ENCODE measurements at places on chromosomes 2 and 18.

DNA sequence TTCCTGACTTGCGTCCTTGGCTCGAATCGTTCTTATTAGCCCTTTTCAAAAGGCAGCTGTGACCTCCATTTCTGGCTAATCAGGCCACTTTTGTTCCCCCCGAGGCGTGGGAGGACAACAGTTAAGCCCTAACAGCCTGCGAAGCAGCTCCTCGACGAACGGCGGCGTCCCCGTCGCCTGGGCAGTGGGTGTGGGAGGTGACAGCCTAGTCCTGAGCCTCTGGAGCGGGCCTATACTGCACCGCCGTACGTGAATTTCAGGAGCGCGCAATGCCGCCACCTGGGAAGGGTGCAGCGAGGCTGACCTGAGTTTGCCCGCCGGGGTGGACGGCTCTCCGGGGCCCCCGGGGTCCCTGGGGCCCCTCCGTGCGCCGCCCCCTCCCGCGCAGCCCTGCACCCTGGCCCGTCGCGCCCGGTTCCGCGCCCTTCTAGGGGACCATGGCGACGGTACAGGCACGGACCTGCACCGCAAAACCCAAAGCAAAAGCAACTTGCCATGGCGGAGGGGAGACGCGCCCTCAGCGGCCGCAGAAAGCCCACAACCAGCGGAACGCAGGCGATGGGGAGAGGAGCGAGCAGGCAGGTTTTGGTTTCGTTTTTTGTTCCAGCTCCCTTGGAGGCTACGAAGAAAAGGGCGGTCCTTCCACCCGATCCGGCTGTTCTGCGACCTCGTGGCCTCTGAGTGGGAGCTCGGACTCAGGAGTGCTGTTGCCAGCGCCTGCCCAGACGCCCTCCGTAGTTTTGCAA lies at the start of gene RBM43:
RBM43 (minus strand) TSS at position 633 of the 746 bp plus-strand sequence; CDS start at position 497, 136 bp downstream.
- peak; percentile 77 for DNase-seq

DNA sequence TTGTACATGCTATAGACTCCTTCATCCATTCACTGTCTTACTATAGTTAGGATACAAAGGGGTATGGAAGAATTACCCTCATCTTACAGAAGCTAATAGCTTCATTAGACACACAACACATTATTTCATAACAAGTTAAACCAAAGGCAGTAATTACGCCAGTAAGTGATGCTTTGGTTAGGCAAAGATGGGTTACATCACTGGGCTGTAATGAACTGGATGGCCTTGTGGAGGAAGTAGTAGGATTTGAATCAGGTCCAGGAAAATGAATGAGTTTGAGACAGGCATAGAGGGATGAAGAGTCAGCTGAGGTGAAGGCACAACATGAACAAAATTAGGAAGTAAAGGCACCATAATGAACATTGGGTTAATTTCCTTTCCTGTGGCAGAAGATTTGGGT lies 80.1 kb downstream of the SOCS6 start:
- DNase-seq: no peak

DNA sequence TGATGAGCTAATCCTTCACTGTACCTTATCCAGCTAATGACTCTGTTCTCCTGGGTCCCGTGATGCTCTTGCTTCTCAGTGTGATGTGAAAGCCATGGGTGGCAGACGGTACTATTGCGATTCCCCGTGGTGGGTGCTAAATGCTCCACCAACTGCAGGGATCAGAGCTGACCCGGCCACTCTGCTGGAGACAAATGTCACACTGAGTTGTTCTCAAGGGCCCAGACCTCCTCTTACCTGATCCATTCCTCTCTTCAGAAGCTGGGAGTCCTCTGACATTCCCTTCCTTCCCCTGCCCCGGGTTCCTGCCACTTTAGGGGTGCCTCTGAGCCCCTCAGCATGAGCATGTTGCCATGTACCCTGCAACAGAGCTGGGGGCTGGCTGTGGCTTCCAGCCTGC lies 105.1 kb downstream of the MAPK4 start:
- DNase-seq: no peak

GRCh38 chr2:148052687-148053086 lies 31.8 kb downstream of the MBD5 start:
- no peak for DNase-seq

DNA sequence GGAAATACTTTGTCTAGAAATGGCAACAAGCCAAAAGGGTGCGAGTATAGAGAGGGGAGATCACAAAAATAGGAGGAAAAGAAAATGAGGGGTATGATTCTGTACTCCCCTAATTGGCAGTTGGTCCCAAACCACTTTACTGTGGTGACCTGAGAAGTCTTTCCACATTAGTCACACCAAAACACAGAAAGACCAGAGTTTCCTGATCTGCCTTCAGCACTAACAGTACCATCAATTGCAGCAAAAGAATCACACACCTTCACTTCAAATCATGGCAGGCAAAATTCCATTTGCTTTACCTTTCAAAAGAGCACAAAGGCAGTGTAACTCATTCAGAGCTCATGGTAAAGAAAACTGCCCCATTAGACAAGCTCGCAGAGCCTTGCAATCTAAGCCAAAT lies 86.8 kb downstream of the ALK start:
- no peak for DNase-seq

DNA sequence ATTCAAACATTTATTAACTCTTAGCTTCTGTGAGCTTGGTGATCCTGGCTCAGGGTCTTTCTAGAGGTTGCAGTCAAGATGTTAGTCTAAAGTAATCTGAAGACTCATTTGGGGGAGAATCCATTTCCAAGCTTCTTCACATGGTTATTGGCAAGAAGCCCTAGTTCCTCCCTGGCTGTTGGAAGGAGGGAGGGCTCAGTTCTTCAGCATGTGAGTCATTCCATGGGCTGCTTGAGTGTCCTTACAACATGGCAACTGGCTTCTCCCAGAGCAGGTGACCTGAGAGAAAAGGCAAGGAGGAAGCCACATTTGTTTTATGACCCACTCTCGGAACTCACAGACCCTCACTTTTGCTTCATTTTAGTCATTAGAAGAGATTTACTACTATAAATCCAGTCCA lies 10.6 kb upstream of the C2orf74 start:
- DNase-seq: no peak
